Mononuclear cell (primary cell): ENCODE measurements at places on chromosomes 12 and 14. TPM values are rescaled to one million over a fixed set of nuclear protein-coding genes. Genes with fewer than 3 reads are reported as not detected.

ACRBP gene
- 24.1 TPM for total RNA-seq

TMEM119 gene
- total RNA-seq: 1.4 TPM

VTI1B gene
- total RNA-seq: 30.0 TPM

ADGRD1 gene
- 2.3 TPM for total RNA-seq

OR6C2 gene
- total RNA-seq: not detected

PARP11 gene
- total RNA-seq: 12.2 TPM

PRKD1 gene
- total RNA-seq: not detected

PKP2 gene
- total RNA-seq: 0.84 TPM

SERPINA1 gene
- total RNA-seq: 453 TPM

VRTN gene
- total RNA-seq: not detected

HOXC10 gene
- total RNA-seq: not detected

REC8 gene
- 22.7 TPM for total RNA-seq

PPP4R4 gene
- total RNA-seq: 0.84 TPM

TSPAN19 gene
- not detected for total RNA-seq

FRMD6 gene
- 1.0 TPM for total RNA-seq

CCDC175 gene
- total RNA-seq: 0.84 TPM

SERPINA10 gene
- total RNA-seq: not detected

CCDC177 gene
- total RNA-seq: not detected
